ENCODE measurements at places on chromosomes 7 and 10.

DNA sequence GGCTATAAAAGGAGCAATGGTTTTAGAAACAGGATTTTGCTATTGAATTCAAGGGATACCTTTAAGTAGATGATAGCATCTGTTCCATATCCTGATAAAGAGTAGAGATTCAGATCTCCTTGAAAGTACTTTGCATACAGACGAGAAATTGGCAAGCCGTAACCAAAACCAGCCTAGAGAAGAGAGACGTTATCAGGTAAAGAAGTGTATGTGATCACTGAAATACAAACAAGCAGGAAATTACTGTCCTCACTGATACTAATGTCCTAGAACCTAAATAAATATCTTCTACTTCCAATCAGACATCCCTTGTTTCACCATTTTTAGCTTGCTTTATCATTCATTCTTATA lies 9.4 kb downstream of the PDK4 start:
- DNase-seq = no peak

- no peak for DNase-seq
These were observed 32.0 kb upstream of the NPFFR1 start for GRCh38 chr10:70315815-70316214.

DNA sequence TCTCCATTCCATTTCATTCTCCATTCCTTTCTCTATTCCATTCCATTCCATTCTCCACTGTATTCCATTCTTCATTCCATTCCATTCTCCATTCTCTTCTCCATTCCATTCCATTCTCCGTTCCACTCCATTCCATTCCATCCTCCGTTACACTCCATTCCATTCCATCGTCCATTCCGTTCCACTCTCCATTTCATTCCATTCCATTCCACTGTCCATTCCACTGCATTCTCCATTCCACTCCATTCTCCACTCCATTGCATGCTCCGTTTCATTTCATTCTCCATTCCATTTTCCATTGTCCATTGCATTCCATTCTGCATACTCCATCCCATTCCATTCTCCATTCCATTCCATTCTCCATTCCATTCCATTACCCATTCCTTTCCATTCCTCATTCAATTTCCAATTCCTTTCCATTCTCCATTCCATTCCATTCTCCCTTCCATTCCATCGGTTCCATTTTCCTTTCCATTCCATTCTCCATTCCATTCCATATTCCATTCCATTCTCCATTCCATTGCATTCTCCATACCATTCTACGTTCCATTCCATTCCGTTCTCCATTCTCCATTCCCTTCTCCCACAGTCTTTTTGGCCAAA lies 78.3 kb downstream of the NSUN6 start:
- no peak for DNase-seq

DNA sequence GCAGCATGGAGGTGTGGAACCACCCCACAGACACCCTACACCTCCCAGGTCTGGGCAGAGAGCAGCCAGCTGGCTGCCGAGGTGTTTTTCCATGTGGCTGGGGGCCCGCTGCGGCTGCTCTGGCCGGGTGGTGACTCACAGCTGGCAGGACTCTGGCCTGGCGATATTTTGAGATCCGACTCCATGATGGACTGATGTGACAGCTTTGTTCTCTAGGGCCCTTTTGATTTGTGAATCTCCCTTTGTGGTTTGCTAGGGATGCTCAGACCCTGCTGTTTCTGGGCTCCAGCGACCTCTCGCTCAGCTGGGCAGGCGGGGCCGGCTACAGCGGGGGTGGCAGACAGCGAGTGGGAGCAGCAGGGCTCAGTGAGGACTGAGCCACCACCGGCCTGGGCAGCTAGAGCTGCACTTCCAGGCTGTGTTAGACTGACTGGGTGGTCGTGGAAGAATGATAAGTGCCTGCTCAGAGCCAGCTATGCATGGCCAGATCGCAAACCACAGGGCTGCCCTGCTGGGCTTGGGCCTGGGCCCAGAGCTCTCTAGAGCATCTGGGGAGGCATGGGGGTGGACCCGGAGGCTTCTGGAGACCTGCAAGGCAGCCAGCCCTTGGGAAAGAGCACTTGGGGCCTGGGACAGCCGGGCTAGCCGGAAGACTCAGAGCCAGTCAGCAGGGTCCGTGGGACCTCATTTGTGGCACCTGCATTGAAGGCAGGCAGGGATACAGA lies 46.2 kb upstream of the GDF10 start:
- no peak for DNase-seq

DNA sequence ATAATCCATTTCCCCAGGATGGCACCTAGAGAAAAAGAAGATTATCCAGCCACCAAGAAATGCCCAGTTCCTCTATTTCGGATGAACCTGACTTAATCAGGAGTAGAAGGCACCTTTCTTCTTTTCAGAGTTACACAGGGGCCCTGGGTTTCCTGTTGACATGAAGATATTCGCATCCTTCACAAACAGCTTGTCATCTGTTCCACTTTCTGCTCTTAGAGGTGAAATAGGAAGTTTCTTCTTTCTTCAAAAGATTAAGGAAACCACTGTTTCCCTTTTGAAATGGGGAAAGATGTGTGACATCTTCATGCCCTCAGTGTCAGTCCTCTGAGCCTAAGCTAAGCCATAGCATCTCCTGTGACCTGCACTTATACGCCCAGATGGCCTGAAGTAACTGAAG lies 39.1 kb upstream of the RAB18 start:
- no peak for DNase-seq
